Activated CD4-positive, alpha-beta T cell treated with anti-CD3 and anti-CD28 coated beads, Interleukin-2, amount 50 U/mL, for 16 hours (primary cell): ENCODE measurements at places on chromosomes 4 and X.

DNA sequence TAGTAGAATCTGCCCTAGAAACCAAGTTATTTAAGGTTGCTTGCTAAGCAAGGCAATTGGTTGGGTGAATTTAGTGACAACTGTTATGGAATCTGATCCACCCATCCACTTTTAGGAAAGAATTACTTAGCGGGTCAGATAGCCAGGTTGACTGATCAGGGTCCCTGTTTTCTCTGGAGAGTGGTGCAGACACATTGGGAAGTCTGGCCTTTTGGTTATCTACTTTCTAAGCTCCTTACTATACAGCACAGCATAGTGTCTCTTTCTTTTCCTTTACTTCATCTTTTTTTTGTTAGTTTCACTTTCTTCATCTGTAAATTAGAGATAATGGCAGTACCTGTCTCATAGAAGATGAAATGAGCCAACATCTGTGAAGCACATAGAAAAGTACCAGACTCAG, 7.4 kb downstream of the HERC3 start:
- no peak for DNase-seq

- DNase-seq = no peak
Measured at GRCh38 chr4:110475881-110476818, at the start of gene ENPEP. Gene ENPEP, plus strand, starts transcription at chr4:110476155. Its CDS starts 260 bp downstream, at chr4:110476415.

- no peak for DNase-seq
Measured at GRCh38 chrX:12741416-12741815, 49.8 kb upstream of the PRPS2 start.

- DNase-seq = no peak
Measured at GRCh38 chrX:155871934-155872333, 9.2 kb upstream of the VAMP7 start.

GRCh38 chrX:94418065-94418464, 744.1 kb downstream of the FAM133A start:
- DNase-seq = no peak

GRCh38 chrX:143664302-143664701, 28.4 kb upstream of the SLITRK4 start:
- DNase-seq = peak; percentile 12

DNA sequence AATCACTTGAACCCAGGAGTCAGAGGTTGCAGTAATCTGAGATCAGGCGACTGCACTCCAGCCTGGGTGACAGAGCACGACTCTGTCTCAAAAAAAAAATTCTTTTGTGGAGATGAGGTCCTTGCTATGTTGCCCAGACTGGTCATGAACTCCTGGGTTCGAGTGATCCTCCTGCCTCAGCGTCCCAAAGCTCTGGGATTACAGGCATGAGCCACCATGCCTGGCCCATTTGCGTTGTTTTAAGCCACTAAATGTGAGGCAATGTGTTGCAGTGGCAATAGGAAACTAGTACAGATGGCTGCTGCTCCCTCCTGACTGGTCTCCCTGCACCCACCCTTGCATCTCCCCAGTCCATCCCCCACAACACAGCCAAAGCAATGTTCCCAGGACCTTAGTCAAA, 40.0 kb upstream of the APLN start:
- no peak for DNase-seq

DNA sequence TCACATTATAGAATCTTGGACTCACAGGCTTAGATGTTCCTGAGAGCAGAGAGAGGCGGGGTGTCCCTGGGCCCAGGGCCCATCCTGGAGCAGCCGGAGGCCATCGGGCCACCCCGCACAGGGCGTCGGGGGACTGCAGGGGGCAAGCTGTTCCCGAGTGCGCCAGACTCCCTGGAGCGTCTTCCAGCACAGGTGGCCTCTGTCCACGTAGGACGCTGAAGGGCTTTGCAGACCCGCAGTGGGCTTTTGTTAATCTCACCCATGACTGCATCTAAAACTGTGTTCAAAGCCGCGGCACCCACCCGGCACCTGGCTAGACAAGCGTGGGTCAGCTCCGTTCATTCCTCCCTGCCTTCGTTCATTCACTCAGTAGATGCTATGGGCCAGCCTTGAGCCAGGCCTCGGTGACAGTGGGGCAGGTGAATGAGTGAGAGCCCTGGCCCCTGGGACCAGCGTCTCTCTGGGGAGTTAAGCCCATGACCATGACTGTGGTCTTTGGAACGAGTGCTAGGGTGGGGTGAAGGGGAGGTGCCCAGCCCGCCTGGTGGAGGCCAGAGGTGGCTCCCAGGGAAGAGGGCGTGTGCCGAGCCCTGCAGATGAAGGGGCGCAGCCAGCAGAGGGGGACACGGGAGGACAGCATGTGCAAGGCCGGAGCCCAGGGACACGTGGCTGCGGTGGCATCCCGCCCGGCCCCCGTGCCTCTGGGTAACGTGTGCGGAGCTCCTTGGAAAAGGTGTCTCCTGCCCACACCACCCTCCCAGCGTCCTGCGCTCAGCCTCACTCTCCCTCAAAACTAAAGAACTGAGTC, 98.3 kb downstream of the HMX1 start:
- DNase-seq = no peak

- DNase-seq = no peak
Measured at GRCh38 chrX:70907900-70908299, 611 bp downstream of the TEX11 start.

- peak; percentile 71 for DNase-seq
Measured at GRCh38 chr4:80141543-80141942, 55.8 kb upstream of the PRDM8 start.

- no peak for DNase-seq
Measured at GRCh38 chrX:10125248-10125615, 31.5 kb upstream of the CLCN4 start.

DNA sequence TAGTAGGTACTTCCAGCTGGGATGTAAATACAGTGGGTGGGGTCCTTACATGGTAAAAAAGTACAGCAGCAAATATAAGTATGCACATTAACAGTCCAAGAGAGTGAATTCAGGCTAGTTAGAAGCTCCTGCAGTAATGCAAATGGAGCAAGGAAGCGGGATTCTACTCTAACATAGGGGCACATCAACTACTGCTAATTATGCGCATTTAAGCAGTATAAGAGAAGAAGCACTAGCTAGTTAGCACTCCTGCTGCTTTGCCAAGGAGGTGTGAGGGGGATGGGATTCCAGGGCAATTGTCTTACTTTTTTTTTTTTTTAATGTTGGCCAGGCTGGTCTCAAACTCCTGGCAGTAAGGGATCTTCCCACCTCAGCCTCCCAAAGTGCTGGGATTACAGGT, 284.1 kb downstream of the CHIC1 start:
- no peak for DNase-seq

DNA sequence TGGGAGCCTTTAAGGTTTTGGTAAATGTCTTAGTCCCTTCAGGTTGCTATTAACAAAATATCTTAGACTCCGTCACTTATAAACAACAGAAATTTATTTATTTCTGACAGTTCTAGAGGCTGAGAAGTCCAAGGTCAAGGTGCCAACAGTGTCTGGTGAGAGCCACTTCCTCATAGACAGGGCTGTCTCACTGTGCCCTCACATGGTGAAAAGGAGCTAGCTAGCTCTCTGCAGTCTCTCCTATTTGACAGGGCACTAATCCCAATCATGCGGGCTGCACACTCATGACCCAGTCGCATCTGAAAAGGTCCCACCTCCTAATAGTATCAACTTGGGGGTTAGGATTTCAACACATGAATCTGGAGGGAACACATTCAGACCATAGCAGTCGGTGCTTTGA, 63.4 kb upstream of the KLF3 start:
- no peak for DNase-seq

DNA sequence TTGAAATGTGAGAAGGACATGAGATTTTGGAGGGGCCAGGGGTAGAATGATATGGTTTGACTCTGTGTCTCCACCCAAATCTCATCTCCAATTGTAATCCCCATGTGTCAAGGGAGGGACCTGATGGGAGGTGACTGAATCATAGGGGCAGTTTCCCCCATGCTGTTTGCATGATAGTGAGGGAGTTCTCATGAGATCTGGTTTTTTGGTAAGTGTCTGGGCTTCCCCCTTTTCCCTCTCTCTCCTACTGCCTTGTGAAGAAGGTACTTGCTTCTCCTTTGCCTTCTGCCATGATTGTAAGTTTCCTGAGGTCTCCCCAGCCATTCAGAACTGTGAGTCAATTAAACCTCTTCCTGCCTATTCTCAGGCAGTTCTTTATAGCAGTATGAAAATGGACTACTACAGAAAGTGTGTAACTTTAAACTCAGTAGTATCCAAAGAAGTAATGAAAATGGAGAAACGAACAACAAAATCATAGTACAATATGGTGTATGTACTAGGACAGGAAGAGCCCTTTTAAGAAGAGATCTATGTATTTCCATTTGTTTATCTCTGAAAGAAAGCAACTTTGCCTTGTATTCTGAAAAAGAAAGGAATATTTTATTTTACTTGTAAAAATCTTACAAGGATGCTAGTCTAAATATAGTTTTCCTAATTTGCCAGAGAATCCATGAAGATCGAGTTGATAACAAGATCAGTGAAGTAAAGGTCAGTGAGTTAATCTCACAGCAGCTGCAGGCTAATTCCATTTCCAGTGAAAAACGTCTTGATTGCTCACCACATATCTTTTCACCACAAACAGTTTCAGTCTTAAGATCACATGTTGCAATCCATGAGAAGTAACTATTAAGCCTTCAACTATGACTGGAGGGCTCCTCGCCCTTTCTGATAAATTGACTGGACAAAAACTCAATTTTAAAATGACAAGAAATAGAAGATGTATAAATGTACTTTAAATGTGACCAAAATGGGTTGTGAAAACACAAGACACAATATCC, 20.5 kb downstream of the PKD2 start:
- DNase-seq = peak; percentile 31

- DNase-seq = peak; percentile 30
Measured at GRCh38 chrX:66638591-66639500, at the start of gene EDA2R. Gene EDA2R, minus strand, starts transcription at chrX:66639078. Its CDS starts 23,058 bp downstream, at chrX:66616020.

GRCh38 chr4:42643685-42644084, 13.2 kb downstream of the ATP8A1 start:
- no peak for DNase-seq

DNA sequence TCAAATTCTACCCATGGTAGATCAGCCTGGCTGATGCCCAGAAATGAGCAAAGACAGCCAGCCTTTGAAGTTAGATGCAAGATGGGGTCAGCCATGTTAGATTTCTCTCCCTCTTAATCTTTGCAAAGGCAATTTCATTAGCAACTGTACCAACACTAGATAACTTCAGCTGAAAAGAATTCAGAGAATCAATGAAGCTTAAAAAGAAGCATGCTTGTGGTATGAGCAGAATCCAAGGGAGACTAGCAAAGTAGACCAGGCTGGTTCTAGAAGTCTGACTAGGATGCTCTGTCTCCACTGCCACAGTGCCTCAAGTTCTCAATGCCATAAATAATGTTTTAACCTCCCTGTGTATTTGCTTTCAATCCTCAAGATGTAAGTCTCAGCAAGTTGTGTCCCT, 247.3 kb downstream of the SLC7A11 start:
- DNase-seq = no peak

DNA sequence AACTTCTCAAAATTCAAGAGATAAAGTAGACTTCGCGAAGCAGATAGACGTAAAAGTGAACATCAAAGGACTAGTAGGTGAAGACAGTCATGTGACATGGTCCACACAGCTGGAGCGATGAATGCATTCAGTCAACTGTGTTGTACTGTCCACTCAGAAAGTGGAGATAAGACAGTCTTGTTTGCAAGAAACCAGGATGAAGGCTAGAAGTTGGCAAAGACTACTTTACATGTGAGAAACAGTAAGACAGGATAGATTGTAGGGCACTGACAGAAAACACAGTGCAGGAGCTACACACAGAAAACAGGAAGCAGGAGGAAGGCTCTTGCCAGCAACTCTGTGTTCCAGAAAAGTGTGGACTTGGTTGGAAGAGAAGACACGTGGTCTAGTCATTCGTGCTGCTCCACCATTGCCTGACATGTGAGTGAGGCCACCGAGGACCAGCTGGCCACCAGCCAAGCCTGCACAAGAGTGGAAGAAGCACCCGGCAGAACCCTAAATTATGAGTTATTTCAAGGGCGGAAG, 78.9 kb downstream of the FAT1 start:
- no peak for DNase-seq

DNA sequence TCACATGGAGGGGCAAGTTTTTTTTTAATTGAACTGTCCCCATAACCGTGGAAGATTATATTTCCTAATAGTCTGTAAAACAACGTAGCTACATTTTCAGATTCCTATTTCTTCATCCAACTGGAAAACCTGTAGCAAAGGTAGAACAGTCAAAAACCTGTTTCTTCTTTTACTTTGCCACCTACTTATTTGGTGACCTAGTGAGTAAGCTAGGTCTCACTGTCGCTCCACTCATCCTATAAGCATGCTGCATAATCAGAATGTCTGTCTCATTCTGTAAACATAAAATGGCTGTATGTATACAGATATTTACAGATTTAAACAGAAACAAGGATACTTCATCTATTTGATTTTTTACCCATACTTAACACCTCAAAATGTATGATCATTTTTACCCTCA, 20.4 kb downstream of the MAML3 start:
- DNase-seq = no peak

- no peak for DNase-seq
Measured at GRCh38 chrX:129025376-129025775, 497.9 kb downstream of the SMARCA1 start.
